ENCODE measurements at places on chromosomes 6 and 20.

GRCh38 chr6:138654715-138655634 lies 118.6 kb upstream of the CCDC28A start:
- peak; percentile 38 for DNase-seq

- DNase-seq, result peak; percentile 28
Measured at GRCh38 chr20:32386091-32386490, 28.0 kb downstream of the ASXL1 start.

GRCh38 chr20:38231531-38232121 lies 28.9 kb downstream of the KIAA1755 start:
- peak; percentile 70 for DNase-seq

GRCh38 chr6:19609972-19610641 lies 227.1 kb upstream of the ID4 start:
- DNase-seq, result no peak

- DNase-seq, result no peak
Measured at GRCh38 chr6:10410207-10411050, 4.4 kb downstream of the TFAP2A start.

- DNase-seq, result no peak
Measured at GRCh38 chr6:75291331-75291730, 6.7 kb upstream of the TMEM30A start.

DNA sequence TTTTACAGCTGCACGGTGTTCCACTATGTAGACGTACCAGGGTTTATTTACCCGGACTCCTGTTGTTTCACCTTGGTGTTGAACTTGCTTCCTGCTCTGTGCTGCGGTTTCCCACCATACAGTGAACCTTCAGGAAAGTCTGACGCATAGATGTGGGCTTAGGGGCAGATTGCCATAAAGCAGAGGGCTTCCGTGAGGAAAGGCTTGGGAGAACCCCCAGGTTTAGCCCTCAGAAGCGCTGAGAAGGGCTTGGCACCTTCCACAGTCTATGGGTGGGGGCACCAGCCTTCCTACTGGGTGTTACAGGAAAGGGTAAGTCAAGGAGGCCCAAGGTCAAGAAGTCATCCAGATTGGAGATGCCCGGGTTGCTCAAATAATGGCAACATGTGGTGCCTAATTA lies 19.2 kb upstream of the MRPS18A start:
- no peak for DNase-seq

- no peak for DNase-seq
Measured at GRCh38 chr6:110221738-110222137, 41.5 kb downstream of the CDC40 start.

DNA sequence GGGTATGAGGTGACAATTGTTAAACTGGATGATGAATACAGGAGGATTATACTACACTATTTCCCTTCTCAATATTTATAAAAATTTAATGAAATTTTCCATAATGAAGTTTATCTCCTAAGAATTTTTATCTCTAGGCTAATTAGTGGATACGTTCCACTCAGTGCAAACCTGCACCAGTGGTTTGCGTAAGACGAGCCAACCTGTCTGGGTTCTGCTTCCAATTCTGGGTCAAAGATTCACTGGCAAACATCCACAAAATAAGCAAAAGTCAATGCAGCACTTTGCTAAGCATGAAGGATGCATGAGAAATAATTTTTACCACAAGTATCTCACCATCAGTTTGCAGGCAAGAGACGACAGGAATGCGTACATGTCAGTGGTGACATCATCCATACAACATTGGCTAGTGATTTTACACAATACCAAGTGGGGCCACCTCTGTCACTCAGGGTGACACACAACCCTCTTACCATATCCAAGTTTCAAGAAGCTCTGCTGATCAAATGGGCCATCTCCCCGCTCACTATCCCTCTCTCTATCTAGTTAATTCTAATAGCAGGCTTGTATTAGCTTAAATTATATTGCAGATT lies 51.7 kb downstream of the FAM50B start:
- no peak for DNase-seq

- DNase-seq, result no peak
Measured at GRCh38 chr6:37126493-37126958, 43.4 kb upstream of the PIM1 start.

GRCh38 chr6:170206317-170206621 lies 84.6 kb downstream of the DLL1 start:
- DNase-seq, result no peak

DNA sequence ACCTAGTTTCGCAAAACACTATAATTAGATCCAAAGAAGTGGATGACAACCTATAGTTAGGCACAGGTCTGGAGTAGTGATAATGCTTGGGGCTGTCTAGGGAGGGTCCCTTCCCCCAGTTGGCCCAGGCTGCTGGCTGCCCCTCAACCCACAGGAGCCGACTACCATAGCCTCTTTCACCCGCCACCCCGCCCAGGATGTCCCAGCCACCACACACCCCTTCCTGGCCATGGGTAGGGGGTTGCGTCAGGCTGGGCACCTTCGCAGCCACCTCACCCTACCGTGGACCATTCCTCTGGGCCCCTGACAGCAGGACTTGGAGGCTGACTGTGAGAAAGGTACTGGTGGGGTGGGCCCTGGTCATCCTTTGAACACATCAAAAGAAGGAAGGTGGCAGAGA lies 8.5 kb downstream of the TFEB start:
- DNase-seq, result no peak

- peak; percentile 27 for DNase-seq
Measured at GRCh38 chr6:166529586-166529985, 56.9 kb downstream of the RAMACL start.

DNA sequence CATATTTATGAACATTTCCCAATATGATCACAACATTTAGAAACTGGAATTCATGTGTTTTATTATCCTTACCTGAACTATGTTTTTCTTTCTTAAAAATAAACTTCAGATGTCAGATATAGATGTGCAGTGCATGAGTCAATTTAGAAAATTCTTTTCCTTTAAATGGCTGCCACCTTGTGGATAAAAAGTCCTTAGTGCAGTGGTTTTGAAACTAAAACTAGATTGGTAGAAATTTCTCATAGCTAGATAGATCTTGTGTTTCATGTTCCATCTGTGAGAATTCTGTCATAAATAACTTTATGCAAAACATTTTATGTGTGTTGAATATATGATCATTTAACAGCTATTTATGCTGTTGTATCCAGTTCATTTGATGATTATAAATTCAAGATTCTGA lies 134.9 kb downstream of the KLHL32 start:
- peak; percentile 50 for DNase-seq

Data from mesenchymal stem cell (in vitro differentiated cells and primary cell).